Stimulated activated CD8-positive, alpha-beta memory T cell treated with anti-CD3 and anti-CD28 coated beads, Interleukin-7, amount 100 ng/mL, for 24 hours (primary cell): ENCODE measurements at places on chromosomes 16 and 17.

DNA sequence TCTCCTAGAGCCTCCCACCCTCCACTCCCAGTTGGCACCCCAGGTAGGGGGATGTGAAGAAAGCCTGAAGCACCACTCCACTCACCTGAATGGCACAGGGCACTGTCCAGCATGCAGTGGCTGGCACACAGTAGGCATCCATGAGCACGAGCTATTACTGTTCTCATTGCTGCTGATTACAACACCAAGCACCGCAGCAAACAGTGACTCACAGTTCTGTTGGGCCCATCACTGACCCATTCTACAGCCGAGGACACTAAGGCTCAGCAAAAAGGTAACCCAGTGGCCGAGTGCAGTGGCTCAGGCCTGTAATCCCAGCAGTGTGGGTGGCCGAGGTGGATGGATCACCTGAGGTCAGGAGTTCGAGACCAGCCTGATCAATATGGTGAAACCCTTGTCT is 2.7 kb downstream of the ZSCAN10 start:
- no peak for DNase-seq

DNA sequence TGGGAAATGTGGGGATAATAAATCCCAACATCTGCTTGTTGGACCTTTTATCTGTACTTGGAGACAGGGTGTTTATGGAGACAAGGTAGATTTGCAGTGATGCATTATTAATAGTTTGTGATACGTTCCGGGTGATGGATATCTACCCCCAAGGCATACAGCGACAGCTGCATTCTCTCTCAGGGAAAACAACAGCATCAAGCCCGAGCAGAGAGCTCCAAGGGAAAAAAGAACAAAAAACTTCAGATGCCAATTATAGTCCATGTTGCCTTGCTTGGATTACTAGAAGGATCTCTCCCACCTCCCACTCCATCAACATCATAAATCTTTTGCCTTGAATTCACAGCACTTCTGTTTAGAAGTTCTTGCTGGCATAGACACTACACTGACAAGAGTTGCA is 187.5 kb upstream of the CDH11 start:
- DNase-seq, result no peak

GRCh38 chr17:49388290-49388640 is 26.2 kb upstream of the ZNF652 start:
- DNase-seq, result no peak

DNA sequence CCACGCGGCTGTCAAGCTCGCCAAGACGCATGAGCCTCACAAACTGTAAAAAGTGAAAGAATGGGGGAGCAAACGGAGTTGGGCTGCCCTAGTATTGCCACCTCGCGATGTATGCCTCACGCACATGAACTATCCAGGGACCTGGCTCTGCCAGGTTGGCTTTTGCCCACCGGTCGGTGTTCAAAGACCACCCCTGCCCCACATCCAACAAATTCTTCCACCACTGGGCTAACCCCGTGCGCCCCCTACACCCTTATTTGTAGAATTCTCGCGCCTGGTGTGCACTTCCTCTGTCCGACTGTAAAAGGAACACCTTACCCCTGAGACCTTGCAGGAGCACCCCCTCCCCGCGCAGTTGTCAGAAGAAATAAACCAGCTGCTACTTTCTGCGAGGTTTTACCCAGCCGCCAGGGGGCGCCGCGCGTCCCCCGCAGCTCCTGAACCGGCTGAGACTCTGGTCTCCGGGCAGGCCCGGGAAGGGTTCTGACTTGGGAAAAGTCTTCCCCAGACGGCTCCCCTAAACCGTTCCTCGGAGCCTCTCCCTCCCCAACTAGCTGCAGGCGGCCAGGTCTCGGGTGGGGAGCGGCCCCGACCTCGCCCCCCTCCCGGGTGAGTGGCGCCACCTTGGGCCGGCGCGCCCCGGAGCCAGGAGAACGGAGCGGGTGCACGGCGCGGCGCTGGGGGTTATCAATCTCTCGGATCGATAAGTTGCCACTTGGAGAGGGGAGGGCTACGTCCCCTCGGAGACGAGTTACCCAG is 1.7 kb upstream of the ZNF423 start:
- DNase-seq, result no peak

DNA sequence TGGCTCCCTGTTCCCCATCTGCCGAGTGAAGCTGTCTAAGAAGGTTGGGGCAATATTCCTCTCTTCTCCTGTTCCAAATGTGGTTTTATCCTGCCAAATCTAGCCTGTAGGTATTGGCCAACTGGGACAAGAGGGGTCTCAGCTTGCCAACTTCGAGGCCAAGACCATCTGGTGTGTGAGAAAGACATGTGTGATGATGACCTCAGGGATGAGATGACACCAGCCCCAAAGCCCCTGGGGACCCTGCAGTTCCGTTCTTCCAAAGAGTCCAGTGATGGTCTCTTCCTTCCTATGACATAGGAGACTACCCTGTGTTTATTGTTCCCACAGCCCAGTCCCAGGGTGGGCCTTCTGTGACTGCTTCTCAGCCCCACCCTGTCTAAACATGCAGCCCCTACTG is 34.8 kb upstream of the ADAMTS18 start:
- no peak for DNase-seq

DNA sequence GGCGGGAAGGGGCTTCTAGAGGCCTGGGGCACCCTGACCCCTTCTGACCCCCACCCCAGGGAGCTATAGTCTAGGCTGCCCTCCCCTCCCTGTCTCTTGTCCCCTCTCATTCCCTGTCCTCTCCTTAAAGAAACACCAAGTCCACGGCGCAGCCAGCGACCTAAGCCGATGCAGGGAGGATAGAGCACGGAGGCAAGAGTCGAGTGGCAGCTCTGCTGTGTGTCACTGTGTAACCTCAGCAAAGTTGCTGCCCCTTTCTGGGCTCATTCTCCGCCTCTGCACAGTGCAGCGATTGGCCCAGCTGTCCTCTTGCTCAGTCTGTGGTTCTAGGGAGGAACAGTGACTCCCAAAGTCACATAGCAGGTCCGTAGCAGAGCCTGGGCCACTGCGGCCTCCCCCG is 36.5 kb upstream of the SBK1 start:
- no peak for DNase-seq

DNA sequence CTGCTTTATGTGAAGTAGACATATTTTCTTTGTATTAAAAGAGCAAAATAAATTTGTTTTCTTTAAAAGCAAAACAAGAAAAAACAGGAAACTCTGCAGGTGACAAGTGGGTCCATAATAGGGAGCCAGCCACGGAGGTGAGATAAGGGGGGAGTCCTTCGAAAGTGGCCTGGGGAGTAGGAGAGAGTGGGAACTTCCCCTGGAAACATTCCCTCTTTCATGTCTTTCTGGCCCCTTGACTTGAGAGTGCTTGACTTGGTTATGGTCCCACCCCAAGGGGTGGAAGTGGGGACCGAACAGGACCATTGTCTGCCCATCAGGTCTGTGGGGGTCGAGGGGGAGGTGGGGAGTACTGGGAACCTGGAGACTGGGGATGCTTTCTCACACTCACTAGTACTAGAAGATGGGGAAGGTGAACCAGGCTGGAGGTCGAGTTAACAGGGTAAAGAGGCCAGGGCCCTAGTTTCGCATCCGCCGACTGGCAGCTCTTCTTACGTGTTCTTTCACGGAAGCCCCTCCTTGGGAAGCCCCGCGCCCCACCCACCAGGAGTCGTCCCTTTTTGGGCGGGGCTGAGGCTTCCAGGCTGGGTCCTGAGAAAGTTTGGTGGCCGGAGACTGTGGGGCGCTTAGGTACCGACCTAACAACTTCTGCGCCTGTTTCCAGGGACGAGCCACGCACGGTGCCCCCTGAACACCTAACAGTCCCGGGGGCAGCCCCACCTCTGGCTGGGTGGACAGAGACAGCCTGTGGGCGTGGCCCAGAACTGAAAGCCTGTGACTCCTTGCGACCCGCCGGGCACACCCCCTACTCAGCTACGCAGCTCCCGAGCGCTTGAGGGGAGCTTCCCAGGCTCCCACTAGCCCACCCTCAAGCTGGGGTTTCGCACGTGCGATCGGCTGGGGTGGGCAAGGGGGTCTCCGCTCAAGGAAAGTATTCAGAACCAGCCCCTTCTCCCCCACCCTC is 790 bp downstream of the TRADD start:
- DNase-seq, result peak; percentile 51

DNA sequence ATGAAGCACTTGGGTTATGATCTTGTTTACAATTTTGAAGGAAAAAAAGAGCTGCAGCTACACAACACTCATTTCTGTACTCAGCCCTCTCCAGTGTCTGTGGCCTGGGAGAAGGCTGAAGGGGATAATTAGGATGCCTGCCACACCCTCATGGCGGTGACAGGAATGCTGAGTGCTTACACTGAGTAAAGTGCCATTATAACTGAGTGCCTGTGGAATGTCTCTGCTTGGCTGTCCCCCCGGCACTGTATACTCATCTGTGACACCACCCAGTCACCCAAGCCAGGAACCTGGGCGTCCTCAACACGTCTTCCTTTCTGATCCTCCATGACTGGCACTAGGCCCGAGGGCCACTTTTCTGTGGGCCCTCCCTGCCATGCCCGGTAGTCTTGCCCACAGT is 3.5 kb upstream of the MRPL38 start:
- DNase-seq, result no peak

GRCh38 chr17:83099570-83100181 is 20.3 kb downstream of the METRNL start:
- DNase-seq, result no peak

GRCh38 chr17:30956764-30957374 is 14.0 kb upstream of the RNF135 start:
- no peak for DNase-seq

GRCh38 chr17:72270273-72270924 is 149.6 kb downstream of the SOX9 start:
- DNase-seq, result no peak

DNA sequence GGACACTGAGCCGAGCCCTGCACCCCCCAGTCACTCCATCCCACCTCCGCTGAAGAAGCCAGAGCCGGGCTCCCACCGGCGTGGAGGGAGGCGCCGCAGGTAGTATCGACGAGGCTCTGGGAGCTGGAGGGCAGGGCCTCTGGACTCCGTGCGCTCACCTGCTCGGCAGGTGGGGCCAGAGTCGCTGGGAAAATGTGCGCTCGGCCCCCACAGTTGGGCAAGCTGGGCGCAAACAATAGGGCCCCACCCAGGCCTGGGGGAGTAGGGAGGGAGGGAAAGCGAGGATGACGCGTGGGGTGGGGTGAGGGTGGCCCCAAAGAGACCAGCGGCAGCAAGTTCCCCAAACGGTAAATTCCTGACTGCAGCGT is 668 bp downstream of the JUP start:
- DNase-seq, result no peak

DNA sequence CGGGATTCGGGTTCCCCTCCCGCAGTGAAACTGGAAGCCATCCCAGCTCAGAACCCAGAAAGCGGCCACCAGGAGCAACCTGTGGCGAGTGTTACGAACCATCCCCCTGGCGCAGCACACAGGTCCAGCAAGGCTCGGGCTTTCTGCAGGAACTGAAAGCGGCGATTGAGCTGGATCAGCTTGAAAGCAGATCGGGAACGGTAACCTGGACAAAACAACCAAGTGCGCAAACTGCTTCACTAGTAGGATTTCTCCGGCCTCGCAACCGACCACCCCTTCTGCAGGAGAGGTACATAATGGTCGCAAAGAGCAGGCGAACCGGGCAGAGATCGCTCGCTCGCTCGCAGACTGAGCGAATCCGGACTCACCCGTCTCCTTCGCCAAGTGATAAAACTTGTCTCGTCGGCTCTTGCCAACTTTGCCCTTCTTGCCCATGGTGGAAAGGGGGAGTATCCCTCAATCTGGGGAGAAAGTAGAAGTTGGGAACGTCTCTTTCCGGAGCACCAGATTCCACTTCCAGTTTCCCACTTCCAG is 696 bp upstream of the PSMC5 start:
- DNase-seq, result no peak

DNA sequence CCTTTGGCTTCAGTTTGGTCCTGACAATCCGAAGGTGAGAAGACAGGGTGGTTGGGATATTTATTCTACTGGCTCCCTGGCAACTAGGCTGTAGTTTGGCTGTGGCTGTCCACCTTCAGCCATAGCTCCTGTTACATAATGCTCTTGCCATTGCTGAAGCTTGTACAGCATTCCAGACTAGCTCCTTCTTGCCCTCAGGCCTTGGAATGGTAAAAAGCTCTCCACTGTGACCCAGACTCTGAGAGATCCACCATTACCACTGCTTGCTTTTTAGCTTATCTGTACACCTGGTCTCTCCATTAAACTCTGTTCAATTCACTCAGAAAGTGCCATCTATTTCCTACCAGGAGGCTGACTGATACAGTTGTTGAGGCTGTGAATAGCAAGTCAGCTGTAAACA is 231.8 kb upstream of the MON1B start:
- DNase-seq, result no peak

DNA sequence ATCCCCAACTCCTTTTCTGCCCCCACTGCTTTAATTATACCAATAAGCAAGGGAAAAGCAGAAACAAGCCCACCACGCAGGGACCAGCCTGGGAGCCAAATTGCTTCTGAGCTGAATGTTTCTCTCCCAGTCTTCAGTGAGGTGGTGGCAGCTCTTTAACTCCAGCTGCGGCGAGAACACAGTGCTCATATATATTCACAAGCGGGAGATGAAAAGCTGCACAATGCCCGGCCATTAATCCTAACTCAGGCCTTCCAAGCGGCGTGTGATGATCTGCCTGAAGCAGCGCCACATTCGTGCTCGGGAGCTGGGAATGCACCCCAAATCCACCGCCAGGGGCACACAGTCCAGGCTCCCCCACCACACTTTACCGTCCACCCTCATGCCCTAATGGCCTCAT is 203.7 kb upstream of the SDK2 start:
- DNase-seq, result no peak

GRCh38 chr17:81295031-81295675 is at the start of gene SLC38A10:
Gene SLC38A10, minus strand, starts transcription at chr17:81295307. Its CDS starts 386 bp downstream, at chr17:81294921.
- peak; percentile 84 for DNase-seq

- no peak for DNase-seq
Observed at GRCh38 chr16:67024384-67025209, 4.4 kb upstream of the CBFB start.
